ENCODE measurements at places on chromosomes 3 and 15.

DNA sequence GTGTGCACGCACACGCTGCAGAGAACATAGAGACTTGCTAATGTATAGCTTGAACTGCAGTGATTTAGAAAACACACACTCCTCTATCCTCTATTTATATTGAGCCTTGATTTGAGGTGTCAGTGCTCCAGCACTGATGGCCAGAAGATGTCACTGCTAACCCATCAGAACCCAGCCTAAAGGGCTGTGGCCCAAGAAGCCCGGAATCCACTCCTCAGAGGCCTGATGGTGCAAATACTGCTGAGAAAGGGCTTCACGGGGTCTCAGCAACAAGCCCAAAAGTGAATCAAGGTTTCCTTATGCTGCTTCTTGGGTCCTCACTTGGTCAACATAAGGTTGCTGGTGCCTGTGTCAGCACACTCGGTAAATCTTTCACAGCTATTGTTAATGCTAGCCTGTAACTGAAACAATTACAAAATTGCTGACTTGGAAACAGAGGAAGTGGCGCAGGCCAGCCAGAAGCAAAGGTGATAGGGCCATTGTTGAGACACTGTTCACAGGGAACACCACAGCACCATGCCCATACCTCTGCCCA lies 60.3 kb downstream of the HEG1 start:
- DNase-seq, result peak; percentile 39

DNA sequence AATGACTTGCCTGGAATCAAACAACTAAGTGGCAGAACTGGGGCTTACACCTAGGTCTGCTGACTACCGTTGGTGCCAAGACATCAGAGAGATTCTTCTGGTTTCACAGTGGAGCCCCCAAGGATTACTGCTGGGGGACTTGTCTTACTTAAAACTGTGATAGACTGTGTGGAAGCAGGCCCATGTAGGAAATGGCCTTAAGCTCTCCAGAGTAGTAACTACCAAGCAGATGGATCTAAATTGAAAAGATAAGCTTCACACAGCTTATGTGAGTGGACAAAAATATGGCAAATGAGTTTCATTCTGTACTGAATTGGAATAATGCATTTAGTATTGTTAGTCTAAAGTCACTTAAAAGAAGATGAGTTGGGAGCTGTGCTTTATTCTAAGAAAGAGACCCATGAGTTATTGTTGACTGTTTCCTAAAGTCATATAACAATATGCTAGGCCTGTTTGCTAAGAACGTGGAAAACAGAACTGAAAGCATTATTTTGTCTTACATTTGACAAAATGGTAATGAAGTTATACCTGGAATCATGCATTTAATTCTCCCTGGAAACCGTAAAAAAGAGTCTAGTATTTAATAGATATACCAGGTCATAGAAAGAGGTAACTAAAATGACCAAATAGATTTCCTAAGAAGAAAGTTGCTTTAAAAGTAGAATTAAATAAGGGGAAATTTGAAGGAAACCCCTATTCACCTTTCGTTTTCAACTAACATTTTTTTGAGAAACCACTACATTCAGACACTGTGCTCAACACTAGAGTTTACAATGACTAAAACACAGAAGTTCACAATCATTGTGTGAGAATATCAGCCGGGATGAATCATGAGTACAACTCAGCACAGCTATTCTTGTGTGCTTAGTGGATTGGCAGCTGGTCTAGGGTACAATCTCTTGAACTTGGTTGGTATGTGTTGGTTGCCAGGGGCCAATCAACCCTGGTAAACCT lies 13.0 kb upstream of the MAPK6 start:
- peak; percentile 47 for DNase-seq

DNA sequence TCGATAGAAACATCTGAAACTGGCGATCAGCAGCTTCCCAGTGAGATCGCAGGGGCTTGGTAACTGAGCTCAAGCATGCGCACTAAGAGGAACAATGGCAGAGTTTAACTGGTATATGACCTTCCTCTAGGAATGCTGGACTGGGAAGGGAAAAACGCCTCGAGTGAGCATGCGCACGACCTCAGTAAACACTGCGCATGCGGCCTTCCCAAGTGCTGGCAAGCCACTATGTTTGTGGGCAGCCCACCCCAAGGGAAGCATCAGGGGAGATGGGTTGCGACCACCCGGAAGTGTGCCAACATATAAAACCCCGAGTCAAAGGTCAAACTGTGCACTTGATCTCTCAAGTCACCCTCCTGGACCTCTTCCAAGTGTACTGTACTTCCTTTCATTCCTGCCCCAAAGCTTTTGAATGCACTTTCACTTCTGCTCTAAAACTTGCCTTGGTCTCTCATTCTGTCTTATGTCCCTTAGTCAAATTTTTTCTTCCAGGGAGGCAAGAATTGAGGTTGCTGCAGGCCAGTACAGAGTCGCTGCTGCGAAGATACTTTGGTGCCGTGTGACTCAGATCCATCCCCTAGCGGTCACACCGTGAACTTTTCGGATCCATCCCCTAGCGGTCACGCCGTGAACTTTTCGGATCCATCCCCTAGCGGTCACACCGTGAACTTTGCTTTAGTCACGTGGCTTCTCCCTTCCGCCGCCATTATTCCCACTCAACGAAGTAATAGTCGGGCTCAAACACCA lies 243.3 kb downstream of the FAM43A start:
- no peak for DNase-seq

- DNase-seq, result no peak
Measured at GRCh38 chr15:59335207-59335786, 37.4 kb downstream of the MYO1E start.

GRCh38 chr3:193788189-193788991 lies 195.4 kb downstream of the OPA1 start:
- DNase-seq, result peak; percentile 28

- DNase-seq, result no peak
Measured at GRCh38 chr15:81080996-81081395, 53.1 kb upstream of the CFAP161 start.

DNA sequence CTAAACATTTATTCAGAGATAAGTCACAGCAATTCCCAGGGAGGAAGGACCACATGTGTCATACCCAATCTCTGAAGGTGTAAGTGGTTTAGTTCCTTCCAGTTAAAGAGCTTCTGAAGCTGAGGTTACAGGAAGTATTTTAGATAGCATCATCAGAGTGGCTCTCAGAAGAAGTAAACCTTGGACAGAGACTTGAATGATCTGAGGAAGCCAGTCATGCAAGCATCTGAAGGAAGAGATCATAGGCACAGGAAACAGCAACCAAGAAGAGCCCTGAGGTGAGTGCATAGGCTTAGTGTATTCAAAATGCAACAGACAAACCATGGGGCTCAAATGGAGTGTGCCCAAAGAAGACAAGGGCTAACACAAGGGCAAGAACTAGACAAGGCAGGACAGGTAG lies 210.3 kb downstream of the ULK4 start:
- DNase-seq, result no peak

GRCh38 chr15:100310041-100310405 lies 31.8 kb downstream of the ADAMTS17 start:
- DNase-seq, result no peak

GRCh38 chr3:32989171-32989570 lies 37.7 kb downstream of the CCR4 start:
- no peak for DNase-seq

- no peak for DNase-seq
Measured at GRCh38 chr15:31516874-31517273, 190.2 kb downstream of the KLF13 start.

DNA sequence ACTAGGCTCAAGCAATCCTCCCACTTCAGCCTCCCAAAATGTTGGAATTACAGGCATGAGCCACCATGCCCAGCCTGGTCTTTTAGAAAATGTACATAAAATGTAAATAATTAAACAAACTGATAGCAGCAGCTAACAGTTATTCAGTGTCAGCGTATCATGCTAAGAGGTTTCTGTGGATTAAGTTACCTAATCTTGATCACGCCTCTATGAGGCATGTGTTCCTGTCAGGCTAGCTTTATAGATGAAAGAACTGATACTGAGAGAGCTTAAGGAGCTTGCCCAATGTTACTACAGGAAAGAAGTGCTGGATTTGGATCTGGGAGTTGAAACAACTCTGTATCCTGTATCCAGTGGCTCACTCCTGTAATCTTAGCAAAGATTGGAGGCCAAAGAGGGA lies 11.2 kb upstream of the MST1R start:
- no peak for DNase-seq

DNA sequence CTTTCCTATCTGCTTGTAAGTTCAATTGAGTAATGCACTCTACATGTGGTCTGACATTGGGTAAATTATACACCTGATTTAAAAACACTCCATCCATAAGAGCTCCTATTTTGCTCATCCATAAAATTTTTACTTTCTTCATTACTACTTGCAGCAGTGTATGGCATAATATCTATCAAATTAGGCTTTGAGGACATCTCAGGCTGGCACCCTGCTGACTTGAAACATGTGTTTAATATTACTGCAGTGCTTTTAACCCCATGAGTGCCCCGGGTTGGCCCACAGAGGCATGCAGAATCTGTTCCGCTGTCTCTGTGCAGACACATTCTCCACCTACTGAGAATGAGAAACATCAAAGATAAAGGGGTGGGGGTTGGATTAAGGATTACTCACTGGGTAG lies 249.9 kb upstream of the DNAJC19 start:
- DNase-seq, result no peak

DNA sequence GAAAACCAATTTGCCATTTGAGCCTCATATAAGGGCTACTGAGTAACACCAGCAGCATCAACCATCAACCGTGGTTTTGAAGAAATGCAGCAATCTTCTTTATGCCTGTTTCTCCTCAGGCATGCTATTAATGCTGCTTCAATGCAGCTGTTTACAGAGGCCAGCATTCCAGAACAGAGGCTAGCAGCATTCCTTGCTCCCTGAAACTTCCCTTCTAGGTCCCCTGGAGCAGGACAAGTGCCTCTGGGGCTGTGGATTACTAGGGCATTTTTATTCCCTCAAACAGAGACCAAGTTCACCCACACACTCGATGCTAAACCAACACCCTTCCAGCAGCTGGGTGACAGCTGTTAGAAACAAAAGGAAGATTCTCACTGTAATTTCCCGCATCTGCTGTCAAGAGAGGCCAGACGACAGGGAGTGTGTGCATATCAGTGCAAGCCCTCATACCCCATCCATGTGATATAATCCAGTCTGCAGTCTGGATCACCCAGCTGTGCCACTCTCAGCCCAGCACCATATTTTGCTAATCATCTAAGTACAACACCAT lies 57.5 kb downstream of the HOMER2 start:
- DNase-seq, result no peak

- DNase-seq, result no peak
Measured at GRCh38 chr3:125229707-125230106, 17.2 kb upstream of the SLC12A8 start.

DNA sequence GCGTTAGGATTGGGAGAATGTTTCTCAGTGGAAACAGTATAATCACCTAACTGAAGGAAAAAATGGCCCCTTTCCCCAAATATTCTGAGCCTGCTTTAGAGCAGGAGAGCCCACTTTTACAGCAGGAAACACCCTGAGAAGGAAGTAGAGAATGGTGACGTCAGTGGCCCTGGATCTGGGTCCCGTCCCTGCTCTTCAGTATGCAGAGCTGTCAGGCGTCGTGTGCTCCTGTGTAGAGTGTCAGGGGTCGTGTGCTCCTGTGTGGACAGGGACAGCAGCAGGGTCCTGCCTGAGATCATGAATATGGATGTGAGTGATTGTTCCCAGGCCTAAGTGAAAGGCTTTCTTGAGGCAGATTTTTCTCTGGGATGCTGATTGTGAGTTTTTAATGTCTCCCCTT lies 45.2 kb downstream of the CGNL1 start:
- DNase-seq, result no peak

- no peak for DNase-seq
Measured at GRCh38 chr3:101536266-101536665, 23.3 kb upstream of the SENP7 start.

- no peak for DNase-seq
Measured at GRCh38 chr3:38379201-38379770, 32.7 kb downstream of the XYLB start.

DNA sequence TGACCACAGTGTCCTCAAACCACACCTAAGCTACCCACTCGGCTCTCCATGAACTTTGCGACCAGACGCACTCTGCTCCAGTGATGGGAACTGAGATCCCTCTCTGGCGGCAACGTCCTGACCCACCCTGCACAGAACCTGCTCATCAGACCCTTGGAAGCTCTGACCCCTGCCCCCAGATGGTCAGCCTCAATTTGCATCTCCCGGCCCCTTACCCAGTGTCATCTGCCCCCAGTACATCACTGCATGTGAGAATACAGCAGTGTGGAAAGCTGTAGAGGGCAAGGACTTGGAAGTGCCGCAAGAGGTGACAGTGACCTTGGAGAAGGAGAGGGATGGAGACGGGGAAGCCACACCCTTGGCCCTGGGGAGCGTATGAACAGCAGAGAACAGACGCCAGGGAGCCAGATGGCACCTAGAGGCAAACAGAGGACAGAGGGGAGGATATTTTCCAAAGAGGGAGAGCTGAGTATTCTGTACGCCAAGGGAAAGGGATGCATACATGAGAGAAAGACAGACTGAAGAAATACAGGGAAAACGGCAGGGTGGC lies 192.0 kb downstream of the XXYLT1 start:
- DNase-seq, result no peak

GRCh38 chr15:88331291-88331690 lies 74.8 kb upstream of the NTRK3 start:
- peak; percentile 60 for DNase-seq

- DNase-seq, result no peak
Measured at GRCh38 chr15:62644889-62645742, 397.4 kb upstream of the TPM1 start.

GRCh38 chr3:101730839-101731238 lies 6.4 kb downstream of the CEP97 start:
- DNase-seq, result no peak

DNA sequence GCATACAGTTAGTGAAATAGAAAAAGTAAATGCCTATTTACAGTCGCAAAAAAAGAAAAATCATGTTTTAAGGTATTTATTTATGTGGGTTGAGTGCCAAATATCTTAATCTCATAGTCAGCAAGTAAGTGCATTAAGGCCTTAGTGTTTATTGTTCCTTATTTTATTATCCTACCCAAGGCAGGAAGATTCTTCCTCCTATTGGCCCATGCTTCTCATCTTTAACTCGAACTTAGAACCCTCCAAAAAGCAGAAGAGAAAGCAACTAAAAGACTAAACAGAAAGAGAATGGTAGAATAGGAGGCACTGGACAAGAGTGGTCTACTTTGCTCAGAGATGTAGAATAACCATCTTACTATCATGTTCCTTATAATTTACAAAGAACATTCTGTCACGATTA lies 7.5 kb downstream of the RFX7 start:
- DNase-seq, result no peak

GRCh38 chr3:144868506-144868905 lies 896.9 kb downstream of the DIPK2A start:
- no peak for DNase-seq

DNA sequence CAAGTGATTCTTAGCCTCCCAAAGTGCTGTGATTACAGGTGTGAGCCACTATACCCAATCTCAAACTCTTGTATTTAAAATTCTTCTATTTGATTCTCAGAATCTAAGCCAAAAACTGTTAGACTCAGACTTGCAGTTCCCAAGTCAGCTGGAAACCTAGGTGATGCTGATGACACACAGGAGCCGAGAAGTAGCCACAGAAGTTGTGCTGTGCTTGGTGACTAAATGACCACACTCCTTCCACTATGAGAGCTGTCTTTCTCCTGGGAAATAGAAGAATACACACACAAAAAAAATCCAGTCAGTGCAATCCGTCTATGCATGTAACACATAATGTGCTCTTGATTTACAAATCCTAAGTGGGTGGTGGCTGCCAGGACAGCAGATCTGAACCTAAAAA lies 33.9 kb downstream of the ILDR1 start:
- DNase-seq, result peak; percentile 28
